T1000 (cell line): ENCODE measurements at places on chromosomes 12 and 14.
A peak's percentile ranks its signal among the peaks of the same experiment; 100 is the strongest.

DNA sequence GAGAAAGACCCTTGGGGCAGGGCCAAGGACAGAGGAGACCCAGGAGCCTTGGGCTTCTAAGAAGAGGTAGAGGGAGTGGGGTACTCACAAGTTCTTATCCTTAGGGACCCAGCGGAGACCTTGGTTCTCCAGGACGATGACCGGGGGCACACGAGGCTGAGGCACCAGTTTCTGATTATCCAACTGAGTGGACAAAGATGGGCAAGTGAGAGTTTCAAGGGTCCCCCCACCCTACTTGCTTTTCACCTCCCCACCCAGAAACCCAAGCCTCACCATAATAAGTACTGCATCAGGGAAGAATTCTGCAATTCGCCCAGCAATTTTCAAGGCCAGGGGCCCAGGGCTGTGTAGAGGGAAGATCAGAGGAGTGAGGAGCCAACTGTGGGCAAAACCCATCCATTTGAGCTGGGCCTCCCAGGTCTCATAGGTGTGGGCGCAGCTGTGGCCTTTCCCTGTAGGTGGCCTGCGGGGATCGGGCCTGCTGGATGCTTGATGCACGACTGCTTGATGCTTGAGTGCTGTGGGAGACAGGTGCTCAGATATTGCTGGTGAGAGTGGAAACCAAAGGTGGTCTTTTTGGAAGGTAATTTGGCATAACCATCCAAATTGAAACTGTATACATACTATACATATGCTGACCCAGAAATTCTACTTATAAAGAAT is 2.0 kb downstream of the EMC9 start:
- DNase-seq, result no peak

DNA sequence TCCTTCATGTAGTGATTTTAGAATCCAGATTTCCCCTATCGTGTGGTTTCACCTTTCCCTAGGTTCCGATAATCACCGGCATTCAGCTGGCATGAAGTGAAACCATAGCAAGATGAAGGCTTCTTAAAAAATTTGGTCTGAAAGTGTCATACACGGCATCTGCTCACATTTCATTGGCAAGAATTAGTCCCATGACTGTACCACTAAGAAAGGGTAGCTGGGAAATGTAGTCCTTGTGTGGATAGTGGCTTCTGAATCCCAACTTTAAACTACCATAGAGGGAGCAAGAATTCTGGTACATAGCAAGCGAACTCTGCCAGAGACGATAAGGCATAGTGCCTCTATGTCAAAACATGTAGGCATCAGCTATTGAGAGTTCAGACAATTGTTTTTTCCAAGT is 360.1 kb upstream of the TBX3 start:
- DNase-seq, result no peak

DNA sequence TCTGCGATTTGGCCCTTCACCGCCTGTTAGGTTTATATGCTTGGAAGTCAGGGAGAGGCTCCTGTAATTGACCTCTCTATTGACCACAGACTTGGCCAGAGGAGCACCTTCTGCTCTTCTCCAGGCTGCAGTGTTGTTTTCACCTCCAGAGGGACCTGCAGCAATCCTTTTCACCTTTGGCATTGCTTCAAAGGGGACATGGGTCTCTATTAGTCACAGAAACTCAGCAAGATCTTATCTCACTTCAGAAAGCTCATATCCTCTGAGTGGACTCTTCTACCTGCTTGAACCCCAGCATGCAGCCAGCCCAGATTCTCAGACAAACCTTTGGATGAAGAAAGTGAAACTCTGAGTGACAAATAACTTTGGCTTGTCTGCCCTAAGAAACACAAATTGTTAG is 339.3 kb downstream of the NRXN3 start:
- no peak for DNase-seq

GRCh38 chr12:6285063-6285477 is 25.4 kb upstream of the PLEKHG6 start:
- peak; percentile 66 for DNase-seq

DNA sequence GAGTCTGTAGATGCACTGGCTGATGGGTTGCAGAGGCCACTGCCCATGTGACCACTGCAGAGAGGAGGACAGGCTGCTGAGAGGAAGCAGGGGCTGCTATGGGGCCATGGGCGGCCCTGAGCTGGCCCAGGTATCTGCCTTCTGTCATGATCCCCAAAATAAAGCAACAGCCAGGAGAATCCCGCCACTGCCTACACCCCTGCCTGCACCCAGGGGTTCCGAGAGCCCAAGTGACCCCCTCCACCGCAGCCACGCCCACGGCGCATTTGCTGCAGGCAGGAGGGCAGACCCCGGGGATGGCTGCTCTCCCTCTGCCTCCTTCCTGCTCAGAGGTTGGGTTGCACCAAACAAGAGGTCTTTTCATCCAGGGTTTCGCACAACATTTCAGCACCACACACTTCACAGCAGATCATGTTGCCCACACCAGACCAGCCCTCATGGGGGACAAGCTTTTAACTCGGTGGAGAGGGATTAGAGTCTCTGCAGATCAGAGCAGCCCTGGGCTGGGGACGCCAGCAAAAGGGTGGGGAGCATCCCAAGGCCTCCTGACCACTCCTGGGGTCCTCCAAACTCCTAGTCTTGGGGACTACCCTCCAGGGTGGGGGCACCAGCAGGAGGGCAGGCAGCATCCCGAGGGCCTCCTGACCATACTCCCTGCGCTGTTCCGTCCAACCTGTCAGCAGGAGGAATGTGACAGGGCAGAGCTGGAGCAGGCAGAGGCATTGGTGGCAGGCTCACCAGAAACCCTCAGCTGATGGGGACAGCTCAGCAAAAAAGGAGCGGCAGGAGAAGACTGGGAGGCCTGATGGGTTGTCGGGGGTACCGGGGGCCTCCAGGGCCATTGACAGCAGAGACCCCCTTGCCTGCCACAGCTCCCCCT is 14.1 kb downstream of the CCDC85C start:
- no peak for DNase-seq

GRCh38 chr14:44653641-44654040 is 146.6 kb upstream of the FSCB start:
- no peak for DNase-seq

DNA sequence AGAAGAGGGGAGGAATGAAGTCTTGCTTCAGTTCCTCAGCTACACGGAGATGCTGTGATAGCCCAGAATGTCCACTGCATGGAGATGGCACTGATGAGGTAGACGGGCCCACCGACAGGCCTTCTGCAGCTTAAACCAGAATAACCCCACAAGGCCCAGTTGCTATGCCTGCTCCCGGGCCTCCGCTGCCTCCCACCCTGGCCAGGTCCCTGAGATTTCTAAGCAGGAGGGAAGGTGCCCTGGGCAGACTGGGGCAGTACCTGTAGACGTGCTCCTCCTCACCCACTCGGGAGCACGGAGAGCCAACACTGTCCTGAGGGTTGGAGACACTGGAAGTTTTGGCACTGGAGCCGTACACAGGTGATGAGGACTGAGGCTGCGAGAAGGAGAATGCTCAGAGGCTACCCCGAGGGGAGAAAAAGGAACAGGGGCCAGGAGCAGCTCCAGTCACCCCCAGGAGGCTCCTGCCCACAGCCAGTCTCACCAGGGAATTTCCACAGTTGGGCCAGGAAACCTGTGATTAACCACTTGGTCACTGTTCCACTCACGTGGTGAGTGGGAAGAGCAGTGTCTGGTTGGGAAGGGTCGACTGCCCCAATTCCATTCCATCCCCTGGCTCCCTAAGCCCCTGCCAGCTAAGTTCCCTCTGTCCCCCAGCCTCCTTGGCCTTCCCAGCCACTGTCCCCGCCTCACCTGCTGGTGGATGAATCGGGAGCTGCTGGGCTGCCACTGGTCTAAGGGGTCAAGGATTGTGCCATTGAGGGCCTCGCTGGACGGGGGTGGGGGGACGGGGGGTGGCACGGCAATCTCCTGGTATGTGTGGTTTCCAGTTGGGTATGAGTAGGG is 22.8 kb upstream of the RPLP0 start:
- no peak for DNase-seq

DNA sequence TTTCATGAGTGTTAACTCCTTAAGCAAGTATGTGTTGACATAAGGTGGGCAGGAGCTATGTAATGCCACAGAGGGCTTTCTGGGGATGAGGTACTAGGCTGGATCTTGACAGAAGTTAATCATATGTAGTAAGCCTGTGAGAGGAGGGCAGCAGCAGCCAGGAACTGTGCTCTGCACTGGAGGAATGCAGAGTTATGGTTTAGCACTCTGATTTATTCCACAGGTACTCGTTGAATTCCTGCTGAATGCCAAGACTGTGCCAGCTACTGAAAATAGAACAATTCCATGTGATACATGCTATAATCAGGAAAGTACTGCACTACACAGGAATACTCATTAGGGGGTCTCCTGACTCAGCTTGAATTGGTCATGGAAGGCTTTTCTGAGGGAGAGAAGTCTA is 58.7 kb downstream of the SUSD6 start:
- DNase-seq, result no peak

GRCh38 chr14:23129759-23130316 is 10.8 kb upstream of the CEBPE start:
- DNase-seq, result no peak

DNA sequence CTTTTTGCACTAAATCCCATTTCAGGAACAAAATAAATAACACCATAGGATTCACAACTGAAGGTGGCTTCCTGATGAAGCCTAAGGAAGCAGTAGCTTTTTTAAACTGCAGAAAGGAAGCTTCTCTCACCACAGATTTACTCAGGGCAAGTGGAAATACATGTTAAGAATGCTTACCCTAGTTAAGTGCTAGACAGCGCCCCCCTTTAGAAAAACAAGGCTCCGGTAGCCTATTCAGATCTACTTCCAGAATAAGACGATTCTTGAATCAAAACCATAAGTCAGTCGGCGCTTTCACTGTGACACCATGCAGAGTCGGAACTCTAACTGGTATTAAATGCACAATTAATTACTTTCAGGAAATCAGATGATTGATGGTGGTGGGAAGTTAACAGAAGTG is 41.9 kb downstream of the E2F7 start:
- no peak for DNase-seq

DNA sequence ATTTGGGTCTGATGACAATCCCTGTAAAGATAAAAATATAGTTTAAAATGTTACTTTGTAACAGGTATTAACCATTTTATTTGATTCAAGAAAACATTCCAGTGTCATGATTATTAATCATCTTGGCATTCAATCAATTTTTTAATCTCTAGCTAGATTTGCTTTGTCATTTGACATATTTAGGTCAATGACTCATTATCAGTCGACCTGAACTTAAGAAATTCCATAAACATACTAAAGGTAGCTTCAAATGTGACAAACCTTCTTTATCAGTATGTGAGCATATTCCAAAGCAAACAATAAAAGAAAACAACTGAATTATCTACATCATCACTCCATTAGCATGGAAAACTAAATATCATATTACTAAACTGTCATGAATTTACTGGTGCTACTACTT is 50.8 kb upstream of the CDKL1 start:
- DNase-seq, result no peak

GRCh38 chr12:82930301-82930700 is 243.6 kb downstream of the TMTC2 start:
- DNase-seq, result no peak

DNA sequence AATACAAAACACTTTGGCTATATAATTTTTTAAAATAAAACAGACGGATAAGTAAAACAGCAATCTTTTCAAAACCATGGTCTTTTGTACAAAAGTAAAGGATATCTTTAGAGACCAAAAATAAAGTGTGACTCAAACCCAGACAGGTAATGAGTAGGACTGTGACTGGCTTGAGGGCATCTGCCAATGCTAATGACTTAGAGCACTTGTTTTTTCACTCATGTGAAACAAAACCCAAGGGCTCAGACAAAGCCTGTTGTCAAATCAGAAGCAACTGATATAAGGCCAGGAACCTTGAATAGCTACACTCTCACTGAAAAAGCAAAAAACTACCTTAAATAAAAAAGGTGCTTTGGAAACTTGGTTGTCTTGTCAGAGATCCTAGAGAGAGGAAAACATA is 357.4 kb downstream of the TMEM117 start:
- no peak for DNase-seq

DNA sequence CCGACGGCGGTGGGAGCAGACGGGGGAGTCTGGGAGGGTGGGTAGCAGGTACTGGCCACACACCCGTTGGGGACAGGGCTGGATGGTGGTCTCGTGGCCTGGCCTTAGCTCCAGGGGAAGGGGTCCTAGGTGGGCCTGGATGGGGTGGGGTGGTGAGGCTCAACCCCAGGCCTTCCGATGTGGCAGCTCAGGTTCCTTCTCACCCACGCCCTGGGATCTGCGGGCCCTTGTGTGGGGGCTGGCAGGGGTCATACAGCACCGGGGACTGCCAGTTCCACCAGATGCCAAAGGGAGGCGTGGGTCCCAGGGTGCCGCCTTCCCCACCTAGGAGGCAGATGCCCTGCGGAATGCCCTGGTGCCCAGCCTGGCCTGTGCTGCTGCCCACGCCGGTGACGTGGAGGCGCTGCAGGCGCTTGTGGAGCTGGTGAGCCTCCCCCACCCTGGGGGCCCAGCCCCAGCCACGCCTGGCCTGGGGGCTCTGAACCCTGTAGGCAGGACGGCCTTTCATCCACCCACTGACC is 21.0 kb downstream of the ASPG start:
- no peak for DNase-seq

GRCh38 chr12:48296586-48297282 is 54.0 kb downstream of the ZNF641 start:
- no peak for DNase-seq

DNA sequence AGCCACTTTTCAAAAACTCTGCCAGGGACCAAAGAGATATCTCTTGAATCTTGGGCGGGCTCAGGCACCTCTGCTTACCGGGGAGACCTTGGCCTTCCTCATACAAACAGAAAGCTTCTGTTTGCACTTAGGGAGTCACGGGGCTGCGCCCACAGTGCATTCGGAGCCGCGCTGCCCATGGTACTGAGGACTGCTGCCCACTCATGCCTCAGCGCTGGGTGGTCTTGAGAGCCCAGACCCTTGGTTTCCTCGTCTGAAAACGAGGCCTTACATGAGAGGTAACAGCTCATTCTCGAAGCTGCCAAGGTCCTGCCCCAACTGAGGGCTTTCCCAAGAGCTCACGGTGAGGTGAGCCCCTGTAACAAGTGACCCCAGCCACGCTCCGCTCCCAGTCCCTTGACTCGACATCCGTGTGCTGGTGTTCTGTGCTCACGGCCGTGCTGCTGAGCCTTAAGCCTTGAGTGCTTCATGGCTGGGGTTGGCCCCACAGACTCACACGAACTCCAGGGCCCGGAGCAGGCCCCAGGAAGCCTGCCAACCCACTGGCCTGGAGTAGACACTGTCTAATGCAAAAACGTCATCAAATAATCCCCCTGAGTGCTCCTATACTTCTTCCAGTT is 47.4 kb upstream of the GPR68 start:
- DNase-seq, result no peak

DNA sequence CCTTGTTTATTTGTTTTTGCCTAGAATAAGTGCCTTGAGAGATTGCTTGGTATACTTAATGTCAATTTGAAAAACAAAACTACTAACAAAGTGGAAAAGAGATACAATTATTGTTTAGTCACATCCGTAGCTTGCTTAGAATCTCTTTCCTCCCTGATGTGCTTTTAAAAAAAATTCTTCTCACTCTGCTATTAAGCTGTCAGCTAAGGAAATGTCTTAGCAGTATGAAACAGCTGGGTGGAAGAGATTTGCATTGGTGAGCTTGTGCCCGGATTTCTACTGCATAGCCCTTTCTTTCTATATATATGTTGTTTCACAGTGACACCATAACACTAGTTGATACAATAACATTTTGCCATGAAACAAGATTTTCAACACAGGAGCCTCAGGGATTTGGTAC is 229.4 kb upstream of the RGS6 start:
- no peak for DNase-seq

GRCh38 chr12:104718304-104718929 is 239.7 kb downstream of the SLC41A2 start:
- no peak for DNase-seq

GRCh38 chr12:110920324-110920910 is at the start of gene MYL2:
Gene MYL2 (minus strand): TSS chr12:110920579. CDS start chr12:110920529, 50 bp downstream.
- no peak for DNase-seq
